ENCODE measurements at places on chromosomes 7 and 10.

GRCh38 chr7:8386926-8387550 lies 46.4 kb upstream of the NXPH1 start:
- no peak for DNase-seq

GRCh38 chr10:120271696-120272095 lies 185.3 kb upstream of the PLPP4 start:
- no peak for DNase-seq

- DNase-seq: no peak
These were observed 45.9 kb upstream of the DRGX start for GRCh38 chr10:49441488-49442476.

DNA sequence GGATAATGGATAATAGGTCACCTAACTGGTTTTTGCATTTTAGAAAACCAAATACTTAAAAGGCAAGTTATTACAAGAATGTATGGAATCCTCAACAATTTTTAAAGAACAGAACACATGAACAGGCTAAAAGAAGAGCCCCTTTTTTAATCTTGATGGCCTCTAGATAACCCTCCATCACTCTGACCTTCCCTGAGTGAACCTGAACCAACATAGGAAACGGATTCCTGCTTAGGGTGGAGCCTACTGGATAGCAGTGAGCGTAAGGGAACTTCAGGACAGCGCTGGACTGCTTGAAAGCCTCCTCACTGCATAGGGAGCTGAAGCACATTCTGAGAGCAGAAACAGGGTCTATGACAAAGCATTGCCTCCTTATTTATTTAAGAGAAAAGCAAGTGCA lies 20.5 kb downstream of the TRPV5 start:
- no peak for DNase-seq

DNA sequence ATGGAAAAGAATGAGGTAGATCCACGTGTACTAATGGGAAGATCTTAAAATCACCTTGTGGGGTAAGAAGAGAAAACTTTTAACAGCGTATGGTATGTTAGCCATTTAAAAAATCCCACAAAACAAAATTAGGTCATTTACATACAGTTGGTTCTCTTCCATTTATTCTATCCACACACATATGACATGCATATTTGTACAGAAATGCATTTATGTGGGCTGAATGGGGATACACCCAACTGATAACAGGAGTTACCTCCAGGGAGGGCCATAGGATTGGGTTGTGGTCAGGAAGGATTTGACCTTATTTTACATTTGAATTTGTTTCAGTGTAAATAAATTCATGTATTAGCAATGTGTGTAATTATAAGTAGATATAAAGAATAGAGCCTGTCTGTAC lies 71.5 kb downstream of the MCMBP start:
- DNase-seq: no peak

All from pons (tissue), 1 donor.